ENCODE measurements at places on chromosomes 2 and 18.

- no peak for DNase-seq
Observed at GRCh38 chr2:207038299-207038698, 99.0 kb downstream of the CPO start.

DNA sequence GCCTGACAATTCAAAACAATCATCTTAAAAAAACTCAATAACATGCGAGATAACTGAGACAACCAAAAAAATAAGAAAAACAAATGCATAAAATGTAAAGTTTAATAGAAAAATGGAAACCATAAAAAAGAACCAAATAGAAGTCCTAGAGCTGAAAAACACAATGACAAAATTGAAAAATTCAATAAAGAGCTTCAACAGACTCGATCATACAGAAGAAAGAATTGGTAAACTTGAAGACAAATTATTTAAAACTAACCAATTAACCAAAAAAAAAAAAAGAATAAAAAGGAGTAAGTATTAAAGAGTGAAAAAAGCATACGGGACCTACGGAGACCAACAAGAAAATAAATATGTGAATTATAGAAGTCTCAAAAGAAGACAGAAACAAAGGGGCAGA is 37.7 kb downstream of the GPC1 start:
- no peak for DNase-seq

- DNase-seq: peak; percentile 70
Observed at GRCh38 chr2:165572151-165572550, 102.7 kb downstream of the CSRNP3 start.

- peak; percentile 90 for DNase-seq
Observed at GRCh38 chr2:39568561-39569006, 97.1 kb upstream of the TMEM178A start.

DNA sequence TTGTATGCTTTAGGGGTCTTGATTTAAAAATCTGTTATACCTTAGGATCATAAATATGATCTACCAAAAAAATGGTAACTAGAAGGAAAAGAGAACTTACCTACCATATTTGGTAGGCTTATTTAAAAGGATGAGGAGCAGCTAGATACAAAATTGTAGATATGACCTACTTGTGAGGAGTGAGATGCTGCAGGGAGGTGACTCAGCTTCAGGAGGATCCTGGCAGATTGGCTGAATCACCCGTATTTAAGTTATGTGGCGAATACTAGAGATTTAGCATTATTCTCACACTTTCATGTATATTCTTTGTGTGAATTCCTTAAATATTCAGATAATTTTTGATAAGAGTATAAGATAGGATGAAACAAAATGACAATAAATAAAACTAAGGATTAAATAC is 657.3 kb upstream of the LINC00305 start:
- DNase-seq: no peak

DNA sequence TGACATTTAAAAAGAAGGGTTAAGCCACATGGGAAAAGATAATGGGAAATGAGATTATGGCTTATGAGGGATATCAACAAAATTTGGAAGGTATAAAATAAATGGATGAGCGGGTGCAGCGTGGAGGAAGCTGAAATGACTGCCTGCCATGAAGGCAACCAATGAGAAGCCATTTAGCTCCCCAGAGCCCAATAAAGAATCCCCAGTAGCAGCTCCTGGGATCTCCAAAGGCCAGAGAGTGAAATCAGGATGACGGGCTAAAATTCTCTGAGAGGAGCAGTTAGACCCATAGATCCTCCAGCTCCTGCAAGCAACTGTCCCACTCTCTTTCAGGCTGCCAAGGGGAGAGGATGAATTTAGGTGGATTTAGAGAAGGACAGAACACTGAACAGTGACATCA is 12.9 kb upstream of the MAPRE3 start:
- no peak for DNase-seq

- DNase-seq: no peak
Observed at GRCh38 chr2:199772035-199772976, 78.7 kb downstream of the FTCDNL1 start.

DNA sequence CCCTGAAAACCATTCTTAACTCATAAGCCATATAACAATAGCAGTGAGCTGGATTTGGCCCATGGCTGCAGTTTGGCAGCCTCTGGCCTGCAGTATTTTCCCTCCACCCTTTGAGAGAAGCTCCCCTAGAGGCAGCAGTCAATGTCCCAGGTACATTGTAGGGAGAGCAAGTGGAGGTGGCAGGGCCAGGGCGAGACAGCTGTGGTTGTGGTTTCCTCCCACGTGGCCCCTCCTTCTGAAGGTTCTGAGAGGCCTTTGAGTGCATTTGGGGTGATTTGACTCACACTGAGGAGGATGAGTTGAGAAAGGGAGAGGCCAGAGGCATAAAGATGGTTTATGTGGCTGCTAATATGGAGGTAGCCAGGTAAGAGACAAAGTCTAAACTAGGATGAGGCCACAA is 45.5 kb upstream of the LDAH start:
- no peak for DNase-seq

DNA sequence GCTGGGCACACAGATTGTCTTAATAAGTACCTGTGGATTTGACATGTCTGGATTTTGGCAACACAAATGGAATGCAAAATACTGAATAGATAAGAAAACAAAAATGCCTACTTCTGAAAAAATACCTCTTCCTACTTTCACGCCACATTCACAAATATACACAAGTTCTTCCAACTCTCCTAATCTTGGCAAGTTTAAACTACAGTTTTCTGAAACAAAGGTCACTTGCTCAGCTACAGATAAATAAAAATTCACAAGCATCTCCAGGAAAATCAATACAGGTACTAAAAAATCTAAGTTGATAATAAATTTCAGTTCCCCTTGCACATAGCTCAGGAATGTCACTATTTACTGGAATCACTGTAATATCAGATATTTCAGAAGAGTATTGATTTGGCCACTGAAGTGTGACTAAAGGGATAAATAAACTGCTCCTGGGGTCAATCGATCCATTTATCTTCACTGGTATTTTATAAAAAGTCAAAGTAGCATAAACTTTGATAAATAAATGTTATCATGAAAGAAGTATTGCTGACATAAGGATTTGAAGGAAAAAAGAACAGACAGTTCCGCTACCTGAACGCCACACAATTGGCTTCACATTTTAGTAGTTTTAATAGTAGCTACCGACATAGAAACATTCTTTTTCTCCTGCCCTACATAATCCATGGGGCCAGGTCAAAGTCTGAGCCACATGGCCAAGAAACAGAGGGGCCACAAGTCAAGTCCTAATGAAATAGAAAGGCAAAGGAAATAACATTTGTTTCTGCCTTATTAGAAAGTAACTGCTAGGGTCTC is 243.1 kb downstream of the AFF3 start:
- no peak for DNase-seq

- no peak for DNase-seq
Observed at GRCh38 chr18:74682141-74682990, 84.7 kb downstream of the ZNF407 start.

- no peak for DNase-seq
Observed at GRCh38 chr18:75362435-75362834, 65.1 kb downstream of the SMIM21 start.

DNA sequence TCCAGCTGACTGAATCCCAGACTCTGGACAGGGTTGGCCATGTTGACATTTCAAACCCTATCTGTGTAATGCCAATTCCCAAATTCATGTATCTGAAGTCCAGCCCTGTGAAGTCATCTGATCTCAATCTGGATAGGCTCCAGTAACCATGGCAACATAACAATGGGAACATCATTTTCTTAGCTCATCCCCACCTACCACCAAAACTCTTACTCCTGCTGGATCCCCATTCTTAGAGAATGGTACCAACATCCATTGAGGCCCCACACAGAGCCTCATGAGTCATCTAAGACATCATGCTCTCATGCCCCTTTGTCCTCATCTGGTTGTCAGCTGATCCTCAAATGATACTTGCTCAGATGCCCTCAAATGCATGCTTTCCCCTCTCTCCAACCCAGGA is 58.9 kb upstream of the TEX51 start:
- no peak for DNase-seq

GRCh38 chr2:36568516-36569246 is 29.3 kb downstream of the FEZ2 start:
- DNase-seq: no peak

- DNase-seq: peak; percentile 27
Observed at GRCh38 chr2:178412047-178412446, 38.9 kb downstream of the PRKRA start.

DNA sequence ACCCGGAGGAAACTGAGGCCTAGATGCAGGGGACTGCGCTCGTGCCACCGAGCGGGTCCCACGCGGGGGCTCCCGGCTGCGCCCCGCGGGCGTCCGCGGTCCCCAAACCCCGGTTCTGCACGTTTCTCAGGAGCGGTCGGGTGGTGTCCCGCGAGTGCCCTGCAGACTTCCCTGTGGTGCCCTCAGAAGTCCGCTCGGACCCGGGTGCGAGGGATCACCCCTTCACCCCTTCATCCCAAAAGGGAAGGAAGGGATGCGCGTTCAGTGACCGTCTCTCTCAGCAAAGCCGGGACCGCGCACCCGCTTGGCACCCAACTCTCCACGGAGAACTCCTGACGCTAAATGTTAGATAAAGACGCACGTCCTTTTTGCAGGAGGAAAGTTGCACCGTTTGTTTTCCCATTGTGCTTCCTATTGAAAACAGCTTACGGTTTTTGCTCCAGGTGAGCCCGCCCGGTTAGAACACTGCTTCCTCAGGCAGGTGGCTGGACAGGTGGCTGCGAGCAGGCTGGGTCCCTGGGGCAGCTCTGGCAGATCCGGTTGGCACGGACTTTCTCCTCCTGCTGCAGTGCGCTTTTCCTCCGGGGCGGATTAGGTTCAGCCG is 779 bp downstream of the DGKD start:
- DNase-seq: no peak

- DNase-seq: no peak
Observed at GRCh38 chr2:109355192-109355843, 226.3 kb downstream of the SH3RF3 start.

GRCh38 chr2:69017835-69018234 is 4.9 kb downstream of the ANTXR1 start:
- DNase-seq: no peak

DNA sequence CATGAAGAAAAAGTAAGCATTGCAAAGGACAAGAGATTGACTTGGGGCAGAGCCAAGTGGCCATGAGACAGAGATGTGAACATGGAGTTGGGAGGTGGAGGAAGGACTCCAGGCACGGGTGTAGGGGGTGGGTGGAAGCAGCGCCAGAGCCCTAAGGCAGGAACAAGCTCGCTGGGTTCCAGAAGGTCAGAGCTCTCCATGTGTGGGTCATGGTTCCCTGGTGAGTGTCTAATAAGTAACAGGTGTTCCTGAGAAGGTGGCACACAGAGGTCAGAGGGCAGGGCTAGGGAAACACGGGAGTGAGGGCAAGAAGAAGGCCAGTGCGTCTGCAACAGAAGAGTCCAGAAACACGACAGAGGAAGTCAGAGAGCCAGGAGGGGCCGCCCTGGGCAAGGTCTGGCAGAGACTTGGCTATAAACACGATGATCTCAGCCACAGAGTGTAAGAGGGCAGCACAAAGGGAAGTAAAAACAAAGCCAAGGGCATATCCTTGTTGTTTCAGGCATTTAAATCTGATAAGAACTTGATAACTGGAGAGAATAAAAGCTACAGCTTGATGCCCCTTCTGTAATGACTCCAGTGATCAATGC is 260.8 kb downstream of the TGIF1 start:
- DNase-seq: no peak

GRCh38 chr2:133146893-133147292 is 421.4 kb downstream of the NCKAP5 start:
- DNase-seq: no peak

DNA sequence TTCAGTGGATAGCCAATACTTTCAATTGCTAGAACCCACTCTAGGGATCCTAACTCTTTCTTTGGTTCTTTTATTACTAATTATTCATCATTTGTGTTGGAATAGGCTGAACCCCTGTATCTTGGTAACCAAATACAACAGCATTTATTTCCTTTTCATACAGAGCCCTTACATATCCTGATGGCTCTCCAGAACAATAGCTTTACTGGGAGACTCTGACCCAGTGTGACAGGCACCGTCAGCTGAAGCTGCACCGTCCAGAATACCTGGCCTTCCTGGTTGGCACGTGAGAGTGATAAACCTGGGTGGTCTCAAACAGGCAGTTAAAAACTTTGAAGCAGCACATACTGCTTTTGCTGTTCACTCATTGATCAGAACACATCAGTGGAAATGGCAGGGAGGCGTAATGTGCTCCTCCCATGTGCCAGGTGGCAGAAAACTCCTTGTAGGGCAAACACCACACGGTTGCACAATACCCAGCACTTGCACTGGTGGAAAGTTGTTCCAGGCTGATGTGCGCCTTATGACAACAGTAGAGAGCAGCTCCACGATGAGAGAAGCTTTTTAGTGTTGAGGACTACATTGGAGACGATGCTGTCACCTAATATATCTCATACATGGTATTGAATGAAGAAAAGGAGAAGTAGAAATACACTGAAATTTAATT is 456.2 kb downstream of the PARD3B start:
- peak; percentile 22 for DNase-seq

DNA sequence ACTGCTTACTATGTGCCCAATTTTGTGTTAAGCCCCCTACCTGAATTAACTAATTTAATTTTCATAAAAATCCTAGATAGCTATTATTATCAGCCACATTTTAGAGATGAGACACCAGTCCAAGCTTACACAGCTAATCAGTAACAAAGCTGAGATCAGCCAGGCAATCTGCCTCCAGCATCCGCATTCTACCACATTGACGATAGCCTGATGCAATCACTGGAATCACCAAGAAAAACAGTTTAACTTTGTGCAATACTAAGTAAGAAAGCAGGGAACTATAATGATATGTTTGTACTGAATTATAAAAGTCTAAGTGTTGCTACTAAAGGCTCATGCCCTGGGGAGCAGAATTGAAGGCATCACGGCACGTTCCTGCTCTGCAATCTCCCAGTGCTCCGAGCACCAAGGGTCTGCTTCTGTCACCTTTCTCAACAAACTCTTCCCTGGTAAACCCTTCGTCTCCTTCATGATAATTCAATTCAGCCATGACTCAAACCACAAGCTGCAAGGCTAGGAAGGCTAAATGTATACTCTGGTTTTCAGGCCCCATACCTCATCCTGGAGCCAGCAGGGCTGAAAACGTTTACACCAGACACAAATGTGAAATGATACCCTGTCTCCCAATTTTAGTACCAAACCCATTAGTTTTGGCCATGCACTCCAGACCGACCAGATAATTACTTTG is 19.4 kb downstream of the KANSL3 start:
- DNase-seq: no peak

DNA sequence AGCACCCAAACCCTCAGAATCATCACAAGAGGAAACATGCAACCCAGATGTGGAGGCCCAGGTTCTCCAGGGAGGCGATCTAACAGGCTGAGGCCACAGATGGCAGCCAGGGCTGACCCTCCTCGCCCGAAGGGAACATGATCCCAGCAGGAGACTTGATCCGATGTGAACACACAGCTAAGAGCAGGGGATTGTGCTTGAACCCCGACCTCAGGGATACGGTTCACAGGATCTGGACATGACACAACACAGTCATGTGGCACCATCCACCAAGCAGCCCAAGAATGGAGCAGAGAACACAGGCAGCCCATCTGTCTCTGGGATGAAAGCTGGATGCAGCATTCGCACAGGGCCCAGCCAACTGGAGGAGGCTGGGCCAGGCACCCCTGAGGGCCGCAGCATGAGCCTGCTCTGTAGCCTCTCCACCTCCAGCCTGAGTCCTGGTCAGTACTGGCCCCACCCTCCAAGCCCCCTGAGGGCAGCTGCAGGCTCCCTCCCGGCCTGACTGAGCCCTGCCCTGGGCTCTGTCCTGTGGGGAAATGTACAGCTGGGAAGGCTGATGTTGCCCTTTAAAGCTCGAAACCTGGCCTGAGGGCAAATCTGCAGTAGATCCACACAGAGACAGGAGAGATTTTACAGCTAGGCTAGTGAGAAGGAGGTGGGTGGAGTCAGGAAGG is 39.0 kb downstream of the AQP12A start:
- DNase-seq: peak; percentile 35

GRCh38 chr2:22355816-22356433 is 1029.1 kb upstream of the KLHL29 start:
- peak; percentile 81 for DNase-seq

Measured in SJCRH30 (cell line).